ENCODE measurements at places on chromosomes 4 and X.
A peak's percentile ranks its signal among the peaks of the same experiment; 100 is the strongest.

GRCh38 chr4:8745826-8746225 lies 125.8 kb downstream of the HMX1 start:
- peak; percentile 19 for DNase-seq

DNA sequence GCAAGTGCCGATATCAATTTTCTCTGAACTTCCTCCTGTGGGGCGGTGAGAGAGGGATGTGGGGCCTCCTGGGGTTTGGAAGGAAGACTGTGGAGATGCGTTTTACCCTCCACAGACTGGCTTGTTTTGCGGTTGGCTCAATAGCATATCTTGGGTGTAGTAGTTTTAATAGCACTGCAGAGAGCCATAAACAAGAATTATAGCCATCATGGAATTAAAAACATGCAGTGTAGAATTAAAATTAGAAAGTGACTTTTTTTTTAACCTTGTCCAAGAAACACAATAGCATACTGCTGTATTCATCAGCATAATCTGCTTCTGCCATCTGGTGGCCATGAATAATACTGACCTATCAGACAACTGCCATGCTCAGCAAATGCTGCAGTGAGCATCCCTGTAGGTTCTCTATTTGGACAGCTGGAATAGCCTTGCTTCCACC lies 47.3 kb upstream of the SCML1 start:
- DNase-seq, result no peak

DNA sequence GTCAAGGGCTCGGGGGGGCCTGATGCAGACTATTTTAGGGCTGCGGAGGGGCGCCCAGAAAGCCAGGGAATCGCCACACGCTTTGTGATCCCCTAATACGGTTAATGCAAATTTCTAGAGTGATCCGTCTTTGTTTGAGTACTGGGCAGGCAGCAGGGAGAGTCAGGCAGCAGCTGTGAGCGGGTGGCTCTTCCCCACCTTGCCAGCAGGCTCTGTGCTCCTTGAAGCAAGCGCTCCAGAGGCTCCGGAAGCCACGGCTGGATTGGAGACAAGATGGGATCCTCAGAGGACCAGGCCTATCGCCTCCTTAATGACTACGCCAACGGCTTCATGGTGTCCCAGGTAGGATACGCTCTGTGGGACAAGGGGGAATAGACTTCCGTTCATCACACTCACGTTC lies at the start of gene ASMT:
TSS of gene ASMT (plus strand) at position 133 of the 400 bp plus-strand sequence. CDS start at position 274, 141 bp downstream.
- no peak for DNase-seq

DNA sequence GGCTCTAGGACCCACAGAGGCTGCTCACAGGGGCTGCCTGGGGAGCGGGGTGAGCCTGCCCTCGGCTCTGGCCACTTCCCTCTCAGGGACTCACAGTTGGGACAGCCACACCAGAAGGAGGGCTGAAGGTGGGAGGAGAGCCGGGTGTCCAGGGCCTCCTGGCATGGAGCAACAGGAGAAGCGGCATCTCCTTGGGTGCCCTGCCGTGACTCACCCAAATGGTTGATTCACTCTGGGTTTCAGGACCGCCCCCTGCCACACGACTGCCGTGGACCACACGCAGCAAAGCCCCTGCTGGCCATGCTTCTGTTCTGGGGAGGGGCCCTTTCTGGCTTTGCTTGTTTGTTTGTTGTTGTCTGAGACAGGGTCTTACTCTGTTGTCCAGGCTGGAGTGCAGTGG lies 86.0 kb upstream of the AFAP1 start:
- DNase-seq, result no peak

DNA sequence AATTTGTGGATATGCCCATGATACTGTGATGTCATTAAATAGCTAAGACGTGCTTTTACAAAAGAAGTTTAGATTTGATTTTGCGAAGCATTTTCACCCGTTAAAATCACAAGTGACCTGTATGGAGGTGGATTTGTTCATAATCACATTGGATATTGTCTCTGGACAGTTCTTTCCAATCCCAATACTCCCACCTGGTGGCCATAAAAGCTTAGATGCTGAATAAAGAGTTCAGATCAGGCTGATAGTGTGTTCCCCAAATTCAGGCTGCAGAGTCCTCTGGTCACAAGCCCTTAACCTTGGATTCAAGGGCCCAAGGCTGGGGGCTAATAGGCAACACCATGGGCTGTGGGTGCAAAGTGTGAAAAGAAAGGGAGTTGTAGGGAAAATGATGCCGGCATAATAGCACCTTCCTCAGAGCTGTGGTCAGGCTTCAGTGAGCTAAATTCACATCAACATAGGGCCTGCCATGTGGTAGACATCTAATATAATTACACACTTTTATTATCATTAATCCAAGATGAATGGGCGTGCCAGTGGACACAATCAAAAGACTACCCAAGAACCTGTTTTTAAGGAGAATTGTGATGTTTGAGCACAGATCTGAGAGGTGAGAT lies 28.1 kb downstream of the SMIM43 start:
- no peak for DNase-seq

- DNase-seq, result no peak
These were observed 45.5 kb downstream of the SRPX start for GRCh38 chrX:38175139-38175538.

GRCh38 chr4:185580699-185581098 lies 45.4 kb upstream of the PDLIM3 start:
- no peak for DNase-seq

- no peak for DNase-seq
These were observed 594 bp upstream of the STAG2 start for GRCh38 chrX:123960956-123961267.

GRCh38 chrX:810186-810585 lies 179.6 kb downstream of the SHOX start:
- DNase-seq, result no peak

GRCh38 chrX:40877887-40878286 lies 142.5 kb upstream of the MED14 start:
- DNase-seq, result no peak

DNA sequence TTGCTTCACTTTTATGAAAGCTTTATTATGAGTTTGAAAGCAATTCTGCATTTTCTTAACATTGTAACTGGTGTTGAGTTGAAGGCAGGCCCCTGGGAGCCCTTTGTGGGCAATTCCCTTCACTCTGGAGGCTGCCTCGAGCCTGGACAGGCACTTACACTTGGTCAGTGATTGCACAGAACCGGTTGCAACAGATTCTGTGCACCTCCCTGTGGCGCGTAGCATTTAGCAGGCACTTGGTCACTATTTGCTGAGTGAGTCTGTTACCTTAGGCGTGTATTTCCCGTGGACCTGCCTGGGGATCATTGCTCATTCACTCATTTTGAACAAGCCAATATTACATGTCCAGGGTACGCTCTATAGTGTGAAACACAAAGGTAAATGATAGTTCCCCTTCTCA lies 80.4 kb downstream of the PTTG2 start:
- no peak for DNase-seq

- no peak for DNase-seq
These were observed 82.1 kb downstream of the PPP2R2C start for GRCh38 chr4:6390356-6390755.

GRCh38 chr4:121449416-121449815 lies 68.6 kb upstream of the QRFPR start:
- no peak for DNase-seq

- no peak for DNase-seq
These were observed 51.2 kb downstream of the GPR50 start for GRCh38 chrX:151227627-151228026.

DNA sequence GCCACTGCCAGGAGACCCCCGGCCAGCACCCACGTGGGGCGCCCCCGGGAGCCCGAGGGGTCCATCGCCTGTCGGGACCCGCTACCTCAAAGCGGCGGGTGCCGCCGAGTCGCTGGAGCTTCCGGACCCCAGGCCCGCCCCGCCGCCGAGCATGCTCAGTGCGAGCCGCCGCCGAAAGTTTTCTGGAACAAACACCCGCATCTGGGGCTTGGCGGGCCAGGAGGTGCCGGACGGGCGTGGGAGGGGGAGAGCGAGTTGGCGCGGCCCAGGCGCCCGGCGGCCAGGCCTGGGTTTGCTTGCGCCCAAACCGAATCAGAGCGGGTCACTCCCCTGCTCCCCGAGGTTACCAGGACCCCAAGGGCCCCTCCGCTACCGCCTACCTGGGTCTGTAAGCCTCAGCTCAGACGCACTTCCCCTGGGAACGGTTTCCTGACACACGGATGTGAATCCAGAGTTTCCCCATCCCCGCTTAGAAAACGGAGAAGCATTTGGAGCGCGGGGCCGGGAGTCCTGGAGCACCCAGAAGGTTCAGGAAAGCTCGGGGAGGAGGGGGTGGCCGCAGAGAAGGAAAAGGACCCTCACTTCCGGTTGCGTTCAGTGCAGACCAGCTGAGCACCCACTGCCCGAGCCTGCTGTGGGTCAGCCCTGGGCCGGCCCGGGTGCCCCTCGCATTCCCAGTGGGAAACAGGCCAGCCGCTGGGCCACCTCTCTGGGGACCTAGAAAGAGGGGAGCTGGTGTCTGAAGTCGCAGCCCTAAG lies at the start of gene EVC2:
TSS of gene EVC2 (minus strand) at position 111 of the 758 bp plus-strand sequence. CDS start at position 65, 46 bp downstream.
- peak; percentile 76 for DNase-seq

GRCh38 chr4:147760176-147760575 lies 28.3 kb downstream of the ARHGAP10 start:
- no peak for DNase-seq

DNA sequence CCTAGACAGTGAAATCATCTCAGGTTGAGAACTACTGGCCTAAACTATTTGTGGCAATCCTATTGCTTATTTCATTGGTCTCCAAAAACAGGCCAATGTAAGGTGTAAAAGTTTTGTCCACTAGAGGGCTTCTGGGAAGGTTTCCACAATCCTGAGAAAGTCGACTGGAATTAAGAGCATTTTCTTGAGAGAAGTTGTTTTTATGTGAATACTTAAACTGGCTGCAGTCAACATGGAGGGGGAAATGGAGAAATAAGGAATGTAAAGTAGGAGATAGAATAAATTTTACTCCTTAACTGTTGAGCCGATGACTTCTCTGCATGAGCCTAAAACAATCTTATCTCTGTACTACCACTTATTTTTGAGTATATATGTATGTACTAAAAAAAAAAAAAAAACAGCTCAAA lies 11.0 kb upstream of the EIF4E start:
- no peak for DNase-seq

DNA sequence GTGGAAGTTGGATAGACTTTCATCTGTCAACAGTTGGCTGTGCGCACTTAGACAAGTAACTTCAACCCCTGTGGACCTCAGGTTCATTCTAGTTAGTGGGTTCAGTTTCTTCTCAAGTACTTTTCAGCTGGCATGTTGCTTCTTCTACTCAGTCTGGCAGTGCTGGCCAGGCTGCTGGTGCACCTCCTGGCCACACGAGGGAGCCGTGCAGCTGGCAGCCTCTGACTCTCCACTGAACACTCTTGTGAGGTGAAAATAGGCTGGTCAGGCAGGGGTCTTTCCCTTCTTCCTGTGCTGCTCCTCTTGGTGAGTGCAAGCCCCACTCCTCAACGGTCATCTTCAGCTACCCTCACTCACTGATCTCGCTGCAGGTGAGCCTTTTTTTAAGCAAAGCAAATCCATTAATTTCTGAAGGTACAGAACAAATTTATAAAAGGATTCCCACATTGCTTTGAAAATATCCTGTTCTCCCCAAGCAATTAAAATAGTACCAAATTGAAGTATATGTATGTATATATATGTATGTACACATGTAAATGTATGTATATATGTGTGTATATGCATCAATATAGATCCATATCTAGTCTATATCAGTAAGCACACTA lies 30.6 kb downstream of the LONRF3 start:
- DNase-seq, result peak; percentile 66

GRCh38 chr4:60129740-60130139 lies 1070.4 kb upstream of the ADGRL3 start:
- DNase-seq, result no peak

DNA sequence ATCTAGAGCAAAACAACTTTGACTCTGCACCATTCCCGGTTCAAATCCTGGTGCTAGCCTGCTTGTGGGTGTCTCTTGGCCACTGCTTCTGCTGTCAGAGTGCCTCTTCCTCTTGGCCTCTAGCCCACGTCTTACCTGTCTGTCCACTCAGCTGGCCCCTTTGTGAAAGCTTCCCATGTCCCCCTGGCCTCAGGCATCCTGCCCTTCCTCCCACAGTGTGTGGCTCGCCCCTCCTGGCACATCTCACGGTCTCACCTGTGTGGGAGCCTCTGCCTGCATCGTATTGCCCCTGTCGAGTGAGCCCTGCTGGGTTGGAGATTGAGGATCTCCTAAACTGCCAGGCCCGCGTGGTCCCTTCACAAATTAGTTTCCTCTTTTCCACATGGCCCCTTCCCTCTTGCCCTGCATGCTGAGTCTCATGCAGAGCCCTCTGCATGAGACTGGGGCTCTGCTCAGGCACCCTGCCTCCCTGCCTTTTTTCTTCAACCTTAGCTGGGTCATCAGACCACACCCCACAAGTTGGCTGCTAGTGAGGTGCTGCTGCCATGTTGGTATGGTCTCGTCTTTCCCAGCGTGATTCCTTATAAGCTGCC lies 53.7 kb upstream of the TADA2B start:
- no peak for DNase-seq

GRCh38 chr4:87399148-87399547 lies 8.2 kb upstream of the HSD17B11 start:
- DNase-seq, result no peak

GRCh38 chr4:110372485-110372884 lies 103.5 kb upstream of the ENPEP start:
- DNase-seq, result no peak

GRCh38 chr4:71549516-71550160 lies 210.8 kb downstream of the SLC4A4 start:
- DNase-seq, result no peak

DNA sequence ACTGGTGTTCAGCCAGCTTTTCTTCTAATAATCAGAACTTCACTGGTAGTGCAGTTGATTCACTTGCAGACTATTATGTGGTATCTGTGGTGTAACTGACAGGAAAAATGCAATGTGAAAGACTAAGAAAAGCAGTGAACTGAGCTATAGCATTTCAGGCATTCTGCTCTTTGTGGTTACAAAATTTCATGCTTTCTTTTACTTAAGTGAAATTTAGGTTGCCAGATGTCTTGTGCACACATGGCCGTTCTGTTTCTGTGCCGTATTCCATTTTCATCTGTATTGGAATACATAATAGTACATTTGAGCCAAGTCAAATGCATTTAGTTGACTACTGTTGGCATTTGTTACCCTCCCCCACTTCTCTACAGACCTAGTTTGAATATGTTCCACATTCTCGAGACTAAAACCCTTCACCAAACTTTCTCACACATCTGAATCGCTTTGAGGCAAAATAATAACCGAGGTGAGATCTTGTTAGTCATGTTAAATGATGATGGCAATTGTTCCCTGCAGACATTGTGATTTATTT lies 8.2 kb downstream of the RTL3 start:
- no peak for DNase-seq

DNA sequence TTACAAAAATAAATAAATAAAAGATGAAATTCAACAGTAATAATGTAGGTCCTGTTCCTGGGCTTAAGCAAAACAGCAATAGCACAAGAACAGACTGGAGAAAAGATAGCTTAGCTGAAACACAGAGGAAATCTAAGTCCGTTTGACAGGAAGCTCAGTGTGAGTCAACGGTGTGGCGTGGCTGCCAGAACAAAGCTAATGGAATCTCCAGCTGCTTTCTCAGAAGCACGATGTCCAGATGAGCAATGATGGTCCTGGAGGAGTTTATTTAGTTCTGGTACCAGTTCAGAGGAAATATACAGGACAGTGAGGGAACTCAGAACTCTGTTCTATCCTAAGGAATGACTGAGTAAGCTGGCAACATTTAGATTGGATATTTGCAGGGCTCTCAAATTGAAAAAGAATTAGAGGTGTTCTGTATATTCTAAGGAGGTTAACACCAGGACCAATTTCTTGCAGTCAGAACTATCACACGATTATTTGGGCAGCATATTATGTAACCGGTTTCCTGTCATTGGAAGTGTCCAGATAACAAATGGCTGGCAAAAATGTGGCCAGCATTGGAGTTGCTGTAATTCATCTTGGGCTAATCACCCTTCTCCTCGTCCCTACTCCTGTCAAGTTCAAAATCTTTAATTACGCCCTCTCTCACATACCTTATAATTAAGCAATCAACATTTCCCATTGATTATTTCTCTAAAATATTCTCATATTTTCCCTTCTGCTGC lies 12.7 kb downstream of the GAB3 start:
- peak; percentile 72 for DNase-seq
